Activated CD8-positive, alpha-beta T cell treated with anti-CD3 and anti-CD28 coated beads for 36 hours (primary cell): ENCODE measurements at places on chromosomes 7 and 10.

- no peak overlapping the region for H3K4me3 ChIP-seq
- H3K36me3 ChIP-seq, result no peaks in the 10 kb centered on the region
- H3K27me3 ChIP-seq, result peaks cover 15% of the 10 kb centered on the region
- H3K4me1 ChIP-seq, result peaks cover 2% of the 10 kb centered on the region
- no peak for DNase-seq
Observed at GRCh38 chr7:34322841-34323240, 335.2 kb upstream of the NPSR1 start.

DNA sequence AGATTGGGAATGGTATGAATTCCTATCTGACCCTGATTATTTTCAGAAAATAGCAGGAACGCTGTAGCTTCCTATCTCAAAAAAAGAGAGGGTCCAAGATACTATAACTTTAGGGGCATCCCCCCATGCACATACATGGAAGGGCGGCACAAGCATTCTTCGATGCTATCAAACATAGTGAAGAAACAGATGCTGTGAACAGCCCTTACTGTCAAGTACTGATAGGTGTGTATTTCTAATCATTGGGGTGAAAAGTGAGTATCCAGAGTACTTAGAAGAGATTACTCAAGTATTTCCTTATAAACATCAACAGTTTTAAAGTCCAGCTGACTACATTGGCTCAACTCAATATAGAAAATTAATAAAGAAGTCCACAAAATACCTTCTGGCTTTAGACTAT lies 17.0 kb upstream of the NUP42 start:
- H3K27ac ChIP-seq, result no peak overlapping the region
- no peaks in the 10 kb centered on the region for H3K27me3 ChIP-seq
- no peak for DNase-seq
- H3K4me3 ChIP-seq, result no peak overlapping the region
- no peaks in the 10 kb centered on the region for H3K4me1 ChIP-seq

- H3K27ac ChIP-seq, result no peak overlapping the region
- DNase-seq, result no peak
- H3K36me3 ChIP-seq, result peaks cover 31% of the 10 kb centered on the region
- peaks cover 7% of the 10 kb centered on the region for H3K4me1 ChIP-seq
Observed at GRCh38 chr7:7793921-7794320, 75.5 kb upstream of the RPA3 start.

DNA sequence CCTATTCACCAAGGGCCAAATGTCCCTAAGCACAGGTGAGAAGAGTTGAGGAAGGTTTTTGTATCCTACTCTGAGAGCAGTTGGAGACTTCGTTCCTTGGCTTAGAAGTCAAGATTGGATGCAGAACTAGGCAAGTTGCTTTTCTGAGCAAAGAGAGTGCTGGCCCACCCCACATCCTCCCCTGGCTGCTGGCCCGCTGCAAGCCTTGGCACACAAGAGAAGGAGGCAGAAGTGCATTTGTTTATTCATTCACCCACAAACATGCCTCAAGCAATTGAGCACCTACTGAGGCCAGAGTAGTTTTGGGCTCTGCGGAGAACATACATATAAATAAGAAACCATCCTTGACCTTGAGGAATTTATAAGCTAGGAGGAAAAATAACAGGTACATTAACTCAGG lies 318.9 kb downstream of the KCNMA1 start:
- no peak for DNase-seq
- H3K27ac ChIP-seq, result no peak overlapping the region
- H3K27me3 ChIP-seq, result peaks cover 1% of the 10 kb centered on the region

DNA sequence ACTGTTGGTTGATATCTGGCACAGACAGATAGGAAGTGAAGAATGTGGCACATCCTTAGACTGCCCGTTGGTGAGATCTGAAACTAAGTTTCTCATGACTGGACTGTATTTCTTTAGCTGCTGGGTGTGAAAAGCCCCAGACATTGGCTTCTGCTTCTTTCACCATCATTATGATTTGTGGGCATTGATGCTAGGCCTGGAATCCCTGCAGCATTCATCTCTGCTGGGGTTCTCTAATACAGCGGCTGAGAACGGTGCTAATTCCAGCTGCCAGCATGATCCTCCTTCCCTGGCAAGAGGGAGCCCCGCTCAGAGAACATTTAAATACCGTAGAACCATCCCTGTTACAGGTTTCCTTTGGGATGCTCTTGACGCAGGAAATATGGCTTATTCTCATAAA lies 26.2 kb downstream of the RBM20 start:
- H3K27ac ChIP-seq, result no peak overlapping the region
- peaks cover 4% of the 10 kb centered on the region for H3K27me3 ChIP-seq
- peaks cover 4% of the 10 kb centered on the region for H3K4me1 ChIP-seq
- no peak overlapping the region for H3K4me3 ChIP-seq

GRCh38 chr7:150396426-150396825 lies 17.3 kb downstream of the ZNF775 start:
- H3K4me1 ChIP-seq, result peaks cover 8% of the 10 kb centered on the region
- H3K27me3 ChIP-seq, result no peaks in the 10 kb centered on the region
- DNase-seq, result no peak
- H3K4me3 ChIP-seq, result no peak overlapping the region

- H3K36me3 ChIP-seq, result no peaks in the 10 kb centered on the region
- no peak overlapping the region for H3K4me3 ChIP-seq
- no peak overlapping the region for H3K27ac ChIP-seq
- DNase-seq, result no peak
Observed at GRCh38 chr7:104029765-104030164, 40.3 kb upstream of the RELN start.

DNA sequence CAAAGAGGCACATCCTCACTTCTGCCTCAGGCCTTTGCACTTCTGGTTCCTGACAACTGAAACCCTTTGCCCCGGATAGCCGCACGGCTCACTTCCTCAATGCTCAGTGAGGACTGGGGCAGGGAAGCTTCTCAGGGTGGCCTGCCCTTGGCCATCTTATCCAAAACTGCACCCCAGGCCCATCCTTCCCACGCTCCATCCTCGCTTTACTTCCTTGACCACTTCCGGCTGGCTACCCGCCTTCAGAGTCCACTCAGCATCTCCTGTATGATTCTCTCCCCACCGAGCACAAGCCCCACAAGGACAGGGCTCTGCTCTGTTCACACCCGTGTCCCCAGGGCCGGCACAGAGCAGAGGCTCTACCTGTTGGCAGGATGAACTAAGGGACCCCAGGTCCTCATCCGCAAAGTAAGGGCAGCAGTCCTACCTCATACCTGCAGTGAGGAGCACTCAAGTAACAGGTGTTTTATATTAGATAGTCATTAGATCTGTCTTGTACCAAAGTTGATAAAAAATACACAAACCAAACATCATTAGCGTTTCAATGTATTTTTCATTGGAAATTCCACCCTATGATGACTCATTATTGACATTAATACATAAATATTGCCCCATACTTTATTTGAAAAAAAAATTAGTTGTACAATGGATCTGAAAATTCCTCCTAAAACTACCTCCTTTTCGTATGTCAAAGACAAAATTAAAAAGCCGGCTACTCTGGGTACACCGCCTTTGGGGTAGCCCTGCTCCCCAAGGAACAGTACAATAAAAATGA lies 35.0 kb downstream of the GNA12 start:
- no peak overlapping the region for H3K4me3 ChIP-seq
- DNase-seq, result no peak
- H3K27me3 ChIP-seq, result no peaks in the 10 kb centered on the region

DNA sequence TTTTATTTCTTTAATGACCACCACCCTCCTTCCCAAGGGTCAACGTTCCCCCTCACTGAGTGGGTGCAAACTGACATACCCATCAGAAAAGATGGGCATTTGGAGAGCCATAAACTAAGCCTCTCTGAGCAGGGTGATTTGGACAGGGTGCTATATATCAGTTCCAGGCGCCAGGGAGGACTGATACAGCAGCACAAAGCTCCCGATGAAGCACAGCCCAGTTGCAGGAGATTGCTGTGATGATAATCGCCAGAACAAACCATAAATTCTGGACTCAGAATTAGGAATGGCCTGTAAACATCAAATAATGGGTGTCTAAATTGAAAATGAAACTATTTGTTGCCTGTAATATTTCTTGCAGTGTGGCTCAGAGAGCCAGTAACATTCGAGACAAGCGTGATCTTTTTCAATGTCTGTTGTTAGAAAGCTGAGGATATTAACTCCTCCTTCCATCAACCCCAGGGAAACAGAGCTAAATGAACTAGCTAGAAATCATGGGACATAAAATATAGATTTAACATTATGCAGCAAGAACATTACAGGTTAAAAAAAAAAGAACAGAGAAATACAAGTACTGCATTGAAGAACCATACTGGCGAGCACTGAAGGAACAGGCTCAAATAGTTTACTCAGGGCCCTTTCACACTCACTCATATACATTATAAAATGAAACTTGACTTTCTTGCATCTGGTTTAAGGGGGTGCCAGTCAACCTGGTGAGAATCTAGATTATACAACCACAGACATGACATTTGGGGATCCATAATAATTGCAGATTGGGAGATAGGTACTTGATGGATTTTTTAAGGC lies 137.5 kb upstream of the LRRTM3 start:
- DNase-seq, result no peak
- H3K4me3 ChIP-seq, result no peak overlapping the region
- H3K27me3 ChIP-seq, result no peaks in the 10 kb centered on the region
- H3K27ac ChIP-seq, result no peak overlapping the region
- no peaks in the 10 kb centered on the region for H3K4me1 ChIP-seq

GRCh38 chr7:98493030-98493778 lies 92.3 kb upstream of the BAIAP2L1 start:
- no peak for DNase-seq
- no peak overlapping the region for H3K27ac ChIP-seq
- H3K4me3 ChIP-seq, result no peak overlapping the region
- H3K4me1 ChIP-seq, result no peaks in the 10 kb centered on the region

DNA sequence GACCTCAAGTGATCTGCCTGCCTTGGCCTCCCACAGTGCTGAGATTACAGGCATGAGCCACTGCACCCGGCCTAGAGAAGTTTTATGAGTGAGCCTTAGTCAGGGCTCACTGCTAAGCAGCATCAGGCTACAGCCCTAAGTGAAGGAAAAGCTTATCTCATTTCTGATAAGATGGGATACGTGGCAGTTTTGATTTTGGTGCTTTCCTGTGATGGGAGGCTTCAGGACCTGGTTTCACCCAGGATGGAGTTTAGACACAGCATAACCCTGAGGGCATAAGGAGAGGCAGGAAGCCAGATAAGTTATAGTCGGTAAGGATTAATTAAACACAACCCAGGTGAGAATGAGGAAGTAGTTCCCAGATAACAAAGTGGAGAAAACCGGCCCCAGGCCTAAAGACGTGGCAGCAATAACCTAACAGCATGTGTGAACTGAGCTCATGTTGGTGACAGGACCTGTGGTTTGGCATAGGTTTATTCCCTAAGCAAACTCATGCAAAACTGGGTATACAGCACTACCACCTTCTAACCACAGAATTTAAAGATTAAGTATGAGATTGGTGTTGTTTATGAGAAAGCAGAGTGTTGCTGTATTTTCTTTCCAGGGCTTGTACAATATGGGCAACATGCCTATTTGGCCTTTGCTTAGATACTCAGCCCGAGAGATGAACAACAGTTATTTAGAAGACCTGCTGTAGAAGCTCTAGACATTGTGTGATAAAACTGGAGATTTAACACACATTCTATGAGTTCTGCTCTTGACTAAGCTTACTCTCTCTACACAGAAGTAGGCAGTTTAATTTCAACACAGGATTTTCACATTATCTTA lies 119.4 kb downstream of the COL28A1 start:
- peaks cover 6% of the 10 kb centered on the region for H3K4me1 ChIP-seq
- peak overlapping the region; percentile 6 for H3K27ac ChIP-seq
- peak; percentile 21 for DNase-seq
- H3K36me3 ChIP-seq, result no peaks in the 10 kb centered on the region

DNA sequence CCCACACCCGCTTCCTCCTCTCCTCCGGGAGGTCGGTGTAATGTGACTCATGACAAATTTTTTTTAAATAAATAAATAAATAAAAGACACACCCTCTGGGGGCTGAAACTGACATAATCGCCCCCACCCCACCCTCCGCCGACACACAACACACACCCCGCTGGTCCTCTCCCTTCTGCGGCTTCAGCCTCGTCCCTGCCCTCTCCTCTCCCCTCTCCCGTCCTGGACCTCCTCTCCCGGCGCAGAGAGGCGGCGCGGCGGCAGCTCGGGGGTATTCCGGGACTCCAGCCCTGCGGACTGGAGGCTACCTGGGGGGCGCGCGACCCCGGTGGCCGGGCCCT lies 686 bp downstream of the ABI1 start:
- H3K4me3 ChIP-seq, result peak overlapping the region; percentile 90
- peaks cover 3% of the 10 kb centered on the region for H3K27me3 ChIP-seq
- H3K4me1 ChIP-seq, result peaks cover 28% of the 10 kb centered on the region
- peak; percentile 74 for DNase-seq
- H3K27ac ChIP-seq, result peak overlapping the region; percentile 91
- no peaks in the 10 kb centered on the region for H3K36me3 ChIP-seq
